Mononuclear cell (primary cell): ENCODE measurements at places on chromosomes 12 and 14. TPM values are rescaled to one million over a fixed set of nuclear protein-coding genes. Genes with fewer than 3 reads are reported as not detected.

The FCF1 gene
- total RNA-seq: 25.8 TPM

The EML1 gene
- total RNA-seq: under 0.01 TPM

The CLEC9A gene
- 0.42 TPM for total RNA-seq

The NT5DC3 gene
- total RNA-seq: 1.9 TPM

The CCDC197 gene
- not detected for total RNA-seq

The IL23A gene
- 23.5 TPM for total RNA-seq

The KRT85 gene
- total RNA-seq: not detected

The APOF gene
- not detected for total RNA-seq

The CCDC198 gene
- not detected for total RNA-seq

The WASHC3 gene
- total RNA-seq: 23.8 TPM

The RPGRIP1 gene
- total RNA-seq: 0.42 TPM

The FAM186B gene
- total RNA-seq: 0.84 TPM

The MSI1 gene
- total RNA-seq: not detected

The CD4 gene
- total RNA-seq: 94.3 TPM

The GPR84 gene
- total RNA-seq: 49.4 TPM

The ANG gene
- total RNA-seq: 1.3 TPM
